Memory B cell (primary cell): ENCODE measurements at places on chromosomes 13 and 19.

- no peak for DNase-seq
Measured at GRCh38 chr19:11948646-11949045, 16.2 kb upstream of the ZNF763 start.

- no peak for DNase-seq
Measured at GRCh38 chr13:21709697-21710096, 38.8 kb downstream of the FGF9 start.

DNA sequence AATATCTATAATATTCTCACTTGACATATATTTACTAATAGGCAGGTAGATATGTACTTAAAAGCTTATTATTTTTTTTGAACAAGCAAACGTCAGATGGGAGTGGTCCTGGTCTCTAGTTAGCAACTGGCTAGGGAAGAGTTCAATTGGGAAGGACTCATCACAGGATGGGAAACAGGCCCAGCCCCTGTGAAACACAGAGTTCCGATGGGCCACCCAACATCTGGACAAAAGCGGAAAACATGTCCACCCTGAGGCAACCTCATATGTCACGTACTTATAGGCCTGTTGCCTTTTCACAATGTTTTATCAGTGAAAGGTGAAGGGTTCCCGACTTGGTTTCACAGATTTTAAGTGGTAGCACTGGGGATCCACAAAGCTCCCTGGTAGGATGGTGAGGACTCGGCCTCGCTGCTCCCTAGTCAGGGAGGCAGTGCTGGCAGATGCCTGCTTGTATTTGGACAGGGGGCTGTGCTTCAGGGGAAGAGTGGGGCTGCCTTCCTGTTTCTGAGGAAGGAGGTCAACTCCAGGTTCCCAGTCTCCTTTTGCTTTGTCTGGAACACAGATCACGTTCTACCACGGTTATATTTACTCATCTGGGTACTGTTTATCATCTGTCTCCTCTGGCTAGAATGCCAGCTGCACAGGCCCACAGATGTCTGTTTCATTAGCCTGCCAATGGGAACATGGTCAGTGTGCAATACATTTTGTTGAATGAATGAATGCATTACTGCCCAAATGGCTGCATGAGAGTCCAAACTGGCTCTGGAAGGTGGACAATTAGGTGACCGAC is 49.4 kb upstream of the SLC15A1 start:
- DNase-seq, result no peak

DNA sequence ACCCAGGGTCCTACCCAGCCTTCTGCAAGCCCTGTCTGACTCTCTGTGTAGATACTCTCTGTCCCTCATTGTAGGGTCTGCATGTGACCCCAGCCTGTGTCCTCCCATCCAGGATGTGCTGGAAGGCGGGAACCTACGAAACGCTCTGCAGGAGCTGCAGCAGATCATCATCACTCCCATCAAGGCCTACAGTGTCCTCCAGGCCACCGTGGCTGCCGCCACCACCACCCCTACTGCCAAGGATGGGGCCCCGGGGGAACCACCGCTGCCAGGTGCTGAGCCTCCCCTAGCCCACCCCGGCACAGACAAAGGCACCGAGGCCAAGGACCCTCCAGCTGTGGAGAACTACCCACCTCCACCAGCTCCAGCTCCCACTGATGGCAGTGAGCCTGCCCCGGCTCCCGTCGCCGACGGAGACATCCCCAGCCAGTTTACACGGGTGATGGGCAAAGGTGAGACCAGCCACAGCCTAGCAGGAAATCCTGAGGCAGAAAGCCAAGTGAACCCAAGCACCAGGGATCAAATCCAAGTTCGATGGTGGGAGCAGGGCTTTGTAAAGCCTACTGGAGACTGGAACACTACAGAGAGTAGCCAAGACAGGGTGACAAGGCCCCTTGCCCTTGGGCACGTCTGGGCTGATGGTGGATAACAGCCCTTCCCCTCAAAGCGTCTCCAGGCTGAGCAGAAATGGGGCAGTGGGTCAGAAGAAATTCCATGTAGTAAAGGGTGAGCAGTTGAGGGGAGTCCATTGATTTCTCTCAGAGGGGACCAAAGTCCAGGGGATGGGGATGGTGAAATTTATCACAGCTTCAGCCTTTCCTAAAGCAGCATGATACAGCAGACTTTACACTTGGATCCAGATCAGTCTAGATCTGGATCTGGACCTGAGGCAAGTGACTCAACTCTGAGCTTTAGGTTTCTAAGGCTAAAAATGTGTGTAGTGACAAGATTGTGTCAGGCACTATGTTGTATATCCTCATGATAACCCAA is 13.2 kb downstream of the PAF1 start:
- DNase-seq, result no peak

DNA sequence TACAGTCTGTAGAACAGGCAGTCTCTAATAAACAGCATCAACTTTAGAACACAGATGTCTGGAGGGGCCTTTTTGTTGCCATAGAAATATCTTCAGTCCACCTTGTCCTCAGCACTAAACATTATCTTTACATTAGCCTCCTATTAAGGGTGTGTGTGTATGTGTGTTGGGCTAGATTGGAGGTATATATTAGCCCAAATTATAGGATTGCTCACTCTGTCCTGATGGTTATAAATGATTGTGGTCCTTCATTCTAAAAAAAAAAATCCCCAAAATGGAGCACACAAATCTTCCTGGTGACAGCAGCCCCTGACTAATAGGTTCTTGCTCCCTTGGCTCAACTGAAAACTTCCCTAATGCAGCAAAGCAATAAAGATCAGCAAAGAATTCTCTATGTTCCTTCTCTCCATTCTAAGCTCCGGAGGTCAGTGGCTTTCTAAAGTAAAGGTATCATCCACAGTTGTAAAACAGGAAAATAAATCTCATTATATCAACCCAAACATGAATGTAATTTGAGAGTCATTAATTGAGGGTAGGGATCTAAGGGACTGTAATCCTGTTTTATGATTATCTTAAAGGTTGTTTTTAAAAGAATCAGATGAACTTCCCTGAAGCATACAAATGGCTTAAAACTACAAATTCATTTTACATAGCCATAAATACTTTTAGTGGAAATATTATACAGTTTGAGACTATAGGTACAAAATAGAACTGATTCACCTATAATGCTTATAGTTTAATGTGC is 232.7 kb downstream of the KLF12 start:
- DNase-seq, result no peak

DNA sequence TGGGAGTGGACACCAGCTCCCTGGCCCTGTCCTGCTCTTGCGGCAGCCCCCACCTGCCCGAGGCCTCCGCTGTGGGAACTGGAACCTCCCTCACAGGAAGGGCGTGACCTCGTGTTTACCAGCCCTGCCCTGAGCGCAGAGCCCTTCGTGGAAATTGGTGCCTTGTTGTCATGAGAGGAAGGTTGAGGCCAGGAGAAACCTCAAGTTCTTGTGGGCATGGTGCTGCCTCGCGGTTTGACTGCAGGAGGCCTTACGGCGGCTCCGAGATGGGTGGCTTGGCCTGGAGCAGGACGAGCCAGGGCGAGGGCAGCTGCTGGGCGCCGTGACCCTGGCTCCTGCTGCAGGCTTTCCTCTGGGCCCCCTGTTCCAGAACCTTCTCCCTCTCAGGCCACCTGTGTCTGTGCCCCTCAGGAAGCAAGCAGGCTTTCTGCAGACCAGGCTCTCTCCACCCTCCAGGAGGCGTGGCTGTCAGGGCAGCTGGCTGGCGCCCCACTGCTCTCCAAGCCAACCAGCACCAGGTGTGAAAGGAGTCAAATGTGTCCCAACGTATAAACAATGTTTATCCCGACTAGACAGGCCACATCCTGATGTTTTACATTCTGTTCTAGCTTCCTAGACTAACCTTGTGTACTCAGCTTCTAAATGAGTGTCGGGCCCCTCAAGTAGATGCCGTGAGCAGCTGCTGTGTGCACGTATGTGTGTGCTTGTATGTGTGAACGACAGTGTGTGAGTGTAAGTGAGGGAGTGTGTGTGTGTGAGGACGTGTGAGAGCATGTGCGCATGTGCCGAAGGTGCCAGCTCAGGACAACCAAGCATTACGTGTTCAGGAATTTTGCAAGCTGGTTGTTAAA is 10.4 kb upstream of the RASA3 start:
- DNase-seq, result no peak
